ENCODE measurements at places on chromosomes 3 and 15.

GRCh38 chr15:101275018-101275417, 2.3 kb downstream of the SELENOS start:
- no peak for DNase-seq

- DNase-seq, result no peak
These were observed 1062.4 kb downstream of the FHIT start for GRCh38 chr3:60188803-60189202.

DNA sequence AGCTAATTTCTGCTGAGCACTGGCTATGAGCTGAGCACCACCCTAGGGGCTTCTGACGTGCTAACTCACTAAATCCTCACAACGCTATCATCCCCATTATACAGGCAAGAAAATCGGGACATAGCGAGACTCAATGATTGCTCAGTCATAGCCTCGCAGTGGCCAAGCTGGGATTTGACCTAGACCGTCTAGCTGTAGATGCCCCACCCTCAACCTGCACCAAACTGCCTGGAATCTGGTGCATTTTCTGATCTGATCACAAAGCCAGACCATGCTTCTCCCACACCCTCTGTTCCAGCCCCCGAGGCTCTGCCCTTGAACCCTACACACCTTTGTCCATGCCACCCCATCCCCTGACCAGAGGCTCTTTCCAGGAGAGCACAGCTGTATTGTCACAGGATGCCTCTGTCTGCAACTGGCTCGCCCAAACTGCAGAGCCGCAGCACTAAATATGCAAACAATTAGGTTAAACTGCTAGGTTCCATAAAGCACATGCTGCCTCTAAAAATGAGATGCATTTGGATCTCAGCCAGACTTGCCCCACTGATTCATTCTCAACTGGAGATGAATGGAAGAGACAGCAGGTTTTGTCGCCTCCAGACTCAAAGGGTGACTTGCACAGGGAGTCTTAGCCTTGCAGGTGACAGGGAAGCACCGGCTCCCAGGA, 95.2 kb downstream of the NUP210 start:
- DNase-seq, result no peak

DNA sequence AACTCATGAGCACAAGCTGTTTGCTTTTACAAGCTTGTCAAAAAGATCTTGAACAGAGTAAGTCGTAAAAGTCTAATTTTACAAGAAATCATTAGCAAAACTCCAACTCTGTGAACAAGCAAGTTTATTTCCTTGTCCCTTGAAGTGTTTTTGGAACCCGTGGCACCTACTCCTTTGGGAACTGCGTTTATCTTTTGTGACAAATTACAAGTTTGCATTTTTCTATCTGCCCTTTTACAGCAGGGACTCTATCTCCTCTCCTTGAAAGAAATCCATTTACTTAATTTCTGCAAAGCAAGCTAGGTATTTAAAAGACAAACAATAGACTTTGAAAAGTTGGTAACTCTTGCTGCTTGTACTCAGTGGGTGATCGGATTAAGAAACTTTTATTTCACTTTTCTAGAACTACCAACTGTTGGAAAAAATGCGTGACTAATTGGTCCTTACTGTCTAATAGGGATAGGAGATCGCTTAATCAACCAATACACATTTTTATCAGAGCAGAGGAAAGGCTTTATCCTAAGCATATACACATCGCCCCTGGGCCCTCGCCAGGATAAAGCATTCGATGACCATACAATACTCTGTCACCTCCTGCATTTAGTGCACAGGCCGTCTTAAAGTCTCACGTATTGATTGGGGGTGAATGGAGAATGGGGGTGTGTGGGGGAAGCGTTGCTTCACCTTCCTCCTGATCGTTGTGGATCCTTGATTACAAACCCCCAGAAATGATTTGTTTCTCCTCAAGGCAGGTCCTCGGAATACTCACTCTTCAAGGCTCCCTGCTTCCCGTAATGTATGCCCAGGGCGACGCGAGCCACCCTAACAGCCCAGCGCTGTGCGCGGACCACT, 1.7 kb downstream of the PRTG start:
- no peak for DNase-seq

DNA sequence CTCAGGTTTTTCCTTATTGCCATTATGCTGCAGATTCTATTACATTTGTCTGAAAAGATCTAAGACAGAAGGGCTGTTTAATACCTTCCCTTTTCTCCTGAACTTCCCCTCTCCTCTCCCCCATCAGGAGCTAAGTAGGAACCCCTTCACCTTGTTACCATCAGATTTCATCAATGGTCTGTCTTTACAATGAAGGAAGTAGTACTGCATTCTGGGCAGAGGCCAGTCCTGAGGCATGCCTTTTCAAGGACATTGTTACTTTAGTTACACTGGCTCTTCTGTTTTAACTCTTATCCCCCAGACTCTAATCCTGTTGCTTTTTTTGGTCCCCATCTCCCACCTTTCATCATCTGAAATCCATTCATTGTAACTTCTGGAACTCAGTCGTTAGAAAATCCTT, 8.1 kb downstream of the CTNNB1 start:
- no peak for DNase-seq

Data from activated CD4-positive, alpha-beta T cell treated with anti-CD3 and anti-CD28 coated beads, Interleukin-2, amount 50 U/mL, for 48 hours (primary cell).